ENCODE measurements at places on chromosomes 7 and 10.

GRCh38 chr10:9301148-9301547 lies 1246.7 kb downstream of the GATA3 start:
- no peak for DNase-seq

DNA sequence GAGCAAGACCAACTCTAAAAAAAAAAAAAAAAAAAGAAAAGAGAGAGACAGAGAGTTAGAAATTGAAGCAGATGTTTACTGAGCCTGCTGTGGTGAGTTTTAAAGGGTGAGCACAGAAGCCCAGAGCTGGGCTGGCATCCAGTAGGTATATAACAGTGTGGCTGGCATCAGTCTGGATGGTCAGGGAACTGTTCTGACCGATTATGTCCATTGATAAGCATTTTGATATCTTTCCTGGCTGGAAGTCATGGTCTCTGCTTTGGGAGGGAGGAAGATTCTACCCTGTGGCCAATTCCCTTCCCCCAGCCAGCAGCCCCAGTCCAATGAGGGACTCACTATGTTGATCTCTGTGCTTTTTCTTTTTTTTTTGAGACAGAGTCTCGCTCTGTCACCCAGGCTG lies 65.2 kb upstream of the PODXL start:
- no peak for DNase-seq

- no peak for DNase-seq
Observed at GRCh38 chr10:7533657-7534479, 123.0 kb upstream of the SFMBT2 start.

GRCh38 chr7:142881586-142882337 lies 3.8 kb downstream of the TRPV6 start:
- no peak for DNase-seq

- DNase-seq = no peak
Observed at GRCh38 chr10:102243309-102243708, 2.0 kb upstream of the PITX3 start.

DNA sequence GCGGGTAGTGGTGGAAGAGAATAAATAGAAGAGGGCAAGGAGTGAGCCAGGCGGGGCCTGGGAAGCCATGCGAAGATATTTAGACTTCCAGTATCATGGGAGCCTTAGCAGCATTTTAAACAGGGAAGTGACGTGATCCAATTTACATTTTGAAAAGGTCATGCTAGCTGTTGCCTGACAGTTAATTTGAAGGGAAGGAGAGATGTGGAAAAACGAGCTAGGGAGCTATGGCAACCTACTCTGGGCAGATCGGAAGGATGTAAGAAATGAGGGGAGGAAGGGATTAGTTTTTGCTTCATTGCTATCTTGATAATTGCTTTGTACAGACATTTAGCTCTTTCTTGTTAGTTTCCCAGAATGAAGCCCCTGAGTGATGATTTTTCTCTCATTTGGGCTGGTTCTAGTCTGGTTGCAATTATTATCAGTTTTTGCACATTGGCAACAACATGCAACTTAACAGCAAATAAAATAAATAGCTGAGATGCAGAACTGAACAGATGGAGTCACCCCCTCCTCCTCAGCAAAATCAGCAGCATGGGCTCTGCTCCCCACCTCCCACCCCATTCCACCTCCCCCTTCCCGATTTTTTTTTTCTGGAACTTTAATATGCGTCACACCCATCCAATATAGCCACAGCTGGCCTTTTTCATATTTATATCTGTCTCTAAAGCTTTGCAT lies 13.0 kb upstream of the CALU start:
- no peak for DNase-seq

GRCh38 chr7:78083476-78084120 lies 285.0 kb downstream of the PHTF2 start:
- no peak for DNase-seq

DNA sequence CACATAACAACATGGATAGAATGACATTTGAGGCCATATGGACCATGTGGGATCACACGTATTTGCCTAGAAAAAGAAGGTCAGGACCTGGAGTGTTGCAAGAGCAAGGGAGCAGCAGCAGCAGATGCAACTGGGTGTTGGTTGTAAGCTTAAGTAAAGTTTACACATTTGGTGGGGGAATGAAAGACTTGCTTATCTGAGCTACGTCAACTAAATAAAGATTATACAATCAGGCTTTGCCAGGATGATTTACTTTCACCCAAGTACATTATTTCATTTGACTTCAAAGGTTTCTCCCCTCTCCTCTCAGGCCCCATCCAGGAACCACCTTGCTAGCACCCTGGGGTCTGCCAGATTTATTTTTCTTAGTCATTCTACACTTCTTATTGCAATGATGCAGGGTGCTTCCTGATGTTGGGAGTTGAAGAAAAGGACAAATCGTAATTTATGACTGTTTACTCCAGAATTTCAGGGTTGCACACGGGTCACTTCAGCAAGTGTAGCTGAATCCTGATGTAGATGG lies 591.9 kb upstream of the IGFBP3 start:
- no peak for DNase-seq

DNA sequence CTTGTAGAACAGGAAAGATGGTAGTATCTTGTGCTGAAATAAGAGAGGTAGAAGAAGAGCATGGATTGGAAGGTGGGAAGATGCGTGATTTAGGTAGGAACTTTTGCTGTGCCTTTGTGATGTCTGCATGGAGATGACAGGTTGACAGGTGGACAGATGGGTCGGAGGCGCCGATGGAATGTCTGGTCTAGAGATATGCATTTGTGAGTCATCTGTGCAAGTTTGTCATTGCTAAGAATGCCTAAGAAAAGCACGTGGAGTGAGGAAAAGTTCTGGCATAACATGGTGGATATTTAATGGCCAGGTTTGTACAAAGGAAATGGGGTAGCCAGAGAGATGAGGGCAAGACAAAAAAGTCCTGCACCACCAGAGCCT lies 76.0 kb upstream of the ARMC3 start:
- no peak for DNase-seq

DNA sequence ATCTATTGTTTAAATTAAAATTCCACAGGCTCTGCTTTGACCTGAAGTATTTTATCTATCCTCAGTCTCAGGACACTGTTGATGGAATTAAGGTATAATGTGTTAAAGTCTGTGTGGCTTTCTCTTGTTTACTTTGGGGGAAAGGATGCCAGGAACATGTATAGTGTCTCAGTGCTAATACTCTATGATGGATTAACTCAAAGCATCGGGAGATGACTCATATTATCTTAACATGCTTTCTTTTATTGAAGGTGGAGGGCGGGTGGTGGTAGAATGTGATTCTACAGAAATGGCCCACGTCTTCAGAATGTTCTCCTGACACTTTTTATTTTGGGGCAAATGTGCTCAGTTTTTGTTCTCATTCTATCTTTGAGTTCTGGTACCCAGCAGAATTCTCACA lies 189.0 kb downstream of the ANKRD30A start:
- DNase-seq = no peak

DNA sequence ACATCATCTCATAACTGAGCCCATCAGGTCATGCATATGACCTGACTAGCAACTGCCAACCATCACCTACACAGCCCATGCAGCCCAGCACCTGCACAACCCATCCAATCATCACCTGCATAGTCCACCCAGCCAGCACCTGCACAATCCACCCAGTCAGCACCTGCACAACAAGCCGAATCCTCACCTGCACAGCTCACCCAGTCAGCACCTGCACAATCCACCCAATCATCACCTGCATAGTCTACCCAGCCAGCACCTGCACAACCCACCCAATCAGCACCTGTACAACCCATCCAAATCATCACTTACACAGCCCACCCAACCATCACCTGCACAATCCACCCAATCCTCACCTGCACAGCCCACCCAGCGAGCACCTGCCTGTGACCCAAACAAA lies 33.4 kb upstream of the WDFY4 start:
- no peak for DNase-seq

GRCh38 chr10:50447691-50448090 lies 176.1 kb downstream of the SGMS1 start:
- DNase-seq = no peak

GRCh38 chr10:12419262-12419847 lies 70.0 kb downstream of the CAMK1D start:
- no peak for DNase-seq
